Type B pancreatic cell (in vitro differentiated cells): ENCODE measurements at places on chromosomes 5 and 9.

GRCh38 chr5:124797665-124798087, 51.2 kb upstream of the ZNF608 start:
- DNase-seq: no peak

DNA sequence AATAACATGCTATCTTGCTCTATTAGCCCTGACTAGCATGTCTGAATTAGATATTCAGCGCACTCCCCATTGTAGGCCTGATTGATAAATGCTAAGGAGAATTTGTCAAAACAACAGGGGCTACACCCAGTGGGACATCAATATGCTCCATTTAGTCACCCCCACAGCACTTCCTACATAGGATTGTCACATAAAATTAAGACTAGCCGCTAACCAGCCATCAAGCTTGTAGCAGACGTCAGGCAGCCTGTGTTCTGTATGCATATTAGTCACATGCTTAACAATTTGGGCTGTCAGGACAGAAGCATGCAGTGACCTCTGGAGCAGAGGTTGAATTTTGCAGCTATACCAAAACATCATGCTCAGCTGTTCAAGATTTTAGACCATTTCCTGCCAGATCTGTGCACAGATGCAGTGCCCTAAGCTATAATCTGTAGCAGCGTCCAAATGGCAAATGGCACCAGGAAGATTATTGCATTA, 197.4 kb upstream of the ISL1 start:
- DNase-seq: no peak

- no peak for DNase-seq
Observed at GRCh38 chr9:33288828-33289483, 1.4 kb upstream of the NFX1 start.

GRCh38 chr5:148859703-148860102, 33.3 kb downstream of the ADRB2 start:
- DNase-seq: no peak

DNA sequence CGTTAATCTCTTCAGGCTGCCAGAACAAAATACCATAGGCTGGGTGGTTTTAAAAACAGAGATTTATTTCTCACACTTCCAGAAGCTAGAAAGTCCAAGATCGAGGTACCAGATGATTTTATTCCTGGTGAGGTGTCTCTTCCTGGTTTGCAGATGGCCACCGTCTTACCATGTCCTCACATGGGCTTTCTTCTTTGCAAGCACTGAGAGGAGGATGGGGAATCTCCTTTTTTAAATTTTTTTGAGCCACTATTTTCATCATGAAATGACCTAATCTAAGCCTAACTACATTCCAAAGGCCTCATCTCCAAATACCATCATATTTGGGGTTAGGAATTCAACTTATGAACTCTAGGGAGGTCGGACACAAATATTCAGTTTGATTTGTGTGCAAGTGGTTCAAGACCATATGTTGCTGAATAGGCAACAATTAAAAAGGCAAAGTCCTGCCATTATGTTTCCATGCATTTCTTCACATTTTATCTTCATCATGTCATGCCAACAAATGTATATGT, 371.2 kb downstream of the CDH18 start:
- DNase-seq: no peak

DNA sequence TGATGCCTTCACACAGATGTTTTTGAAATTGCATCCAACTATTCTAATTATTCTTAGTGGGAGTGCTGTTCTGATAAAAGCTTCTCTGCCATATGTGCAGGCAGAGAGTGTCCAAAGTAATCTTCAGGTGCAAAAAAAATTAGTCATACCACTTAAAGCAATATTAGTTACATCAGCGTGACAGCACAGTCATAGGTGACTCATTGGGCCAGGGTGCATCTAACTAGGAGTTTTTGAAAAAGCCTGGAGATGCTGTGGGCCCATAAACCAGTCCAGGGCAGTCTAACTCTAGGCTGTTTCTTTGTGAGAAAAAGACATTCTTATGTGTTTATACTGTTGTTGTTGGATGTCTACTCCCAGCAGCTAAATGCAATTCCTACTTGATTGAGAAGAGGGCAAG, 33.0 kb upstream of the C6 start:
- no peak for DNase-seq

- DNase-seq: no peak
Observed at GRCh38 chr5:34657274-34657921, 1.3 kb downstream of the RAI14 start.

GRCh38 chr5:149452665-149453617, 73.8 kb upstream of the IL17B start:
- no peak for DNase-seq
